H4 (cell line): ENCODE measurements at places on chromosomes 12 and 14. TPM values are rescaled to one million over a fixed set of nuclear protein-coding genes. Genes with fewer than 3 reads are reported as not detected.

GRCh38 chr12:14879222-14879933, 6.3 kb downstream of the MGP start:
- no peak for DNase-seq

ACVRL1 gene
- 4.1 and 4.8 TPM in 2 replicates for total RNA-seq

DNA sequence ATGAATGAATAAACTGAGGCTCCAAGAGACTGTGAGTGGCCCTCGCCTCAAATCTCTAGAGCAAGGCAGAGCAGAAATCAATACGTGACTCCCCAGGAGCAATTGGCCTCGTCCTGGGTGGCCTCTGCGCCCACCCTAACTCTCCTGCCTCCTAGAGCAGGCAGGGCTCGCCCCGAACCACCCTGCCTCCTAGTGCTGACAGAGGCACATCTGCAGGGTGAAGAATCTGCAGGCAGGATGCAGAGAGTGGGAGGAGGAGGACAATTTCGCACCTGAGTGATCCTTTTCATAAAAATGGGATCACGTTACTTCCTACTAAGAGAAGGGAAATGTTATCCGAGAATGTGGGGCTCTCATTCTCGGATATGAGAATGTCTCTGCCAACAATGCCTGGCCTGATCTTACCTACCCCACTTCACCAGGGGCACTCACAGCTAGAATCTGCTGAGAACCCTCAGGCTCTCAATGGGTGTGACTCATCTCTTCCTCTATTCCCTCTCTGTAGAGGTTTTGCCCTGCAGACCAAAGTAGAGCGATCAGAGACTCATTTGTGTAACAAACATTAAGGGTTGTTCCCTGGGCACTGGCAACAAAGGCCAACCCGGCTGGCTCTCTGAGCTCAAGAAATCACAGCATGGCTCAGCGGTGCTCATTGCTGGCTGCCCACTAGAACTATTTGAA, 61.7 kb upstream of the BCL2L14 start:
- DNase-seq = peak; percentile 93

- no peak for DNase-seq
Observed at GRCh38 chr12:52867152-52867551, 18.4 kb upstream of the KRT78 start.

- DNase-seq = peak; percentile 82
Observed at GRCh38 chr12:12870465-12870864, 20.9 kb upstream of the GPRC5A start.

DNA sequence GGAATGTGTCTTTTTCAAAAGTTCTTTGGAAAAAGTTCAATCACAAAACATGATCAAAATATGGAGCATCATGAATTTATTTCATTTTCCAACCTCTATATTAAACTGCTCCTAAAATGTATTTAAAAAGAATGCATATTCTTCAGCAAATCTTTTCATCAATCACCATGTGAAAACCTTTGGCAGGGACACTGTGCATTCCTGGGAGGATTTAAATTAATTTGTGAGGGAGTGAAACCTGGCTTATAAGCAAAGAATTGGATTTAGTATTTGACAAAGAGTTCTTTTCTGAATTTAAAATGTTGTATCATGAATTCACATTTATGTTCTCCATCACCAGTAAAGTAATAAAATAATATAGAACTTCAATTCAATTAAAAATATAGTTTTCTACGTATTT, 38.2 kb downstream of the PAWR start:
- no peak for DNase-seq

DNA sequence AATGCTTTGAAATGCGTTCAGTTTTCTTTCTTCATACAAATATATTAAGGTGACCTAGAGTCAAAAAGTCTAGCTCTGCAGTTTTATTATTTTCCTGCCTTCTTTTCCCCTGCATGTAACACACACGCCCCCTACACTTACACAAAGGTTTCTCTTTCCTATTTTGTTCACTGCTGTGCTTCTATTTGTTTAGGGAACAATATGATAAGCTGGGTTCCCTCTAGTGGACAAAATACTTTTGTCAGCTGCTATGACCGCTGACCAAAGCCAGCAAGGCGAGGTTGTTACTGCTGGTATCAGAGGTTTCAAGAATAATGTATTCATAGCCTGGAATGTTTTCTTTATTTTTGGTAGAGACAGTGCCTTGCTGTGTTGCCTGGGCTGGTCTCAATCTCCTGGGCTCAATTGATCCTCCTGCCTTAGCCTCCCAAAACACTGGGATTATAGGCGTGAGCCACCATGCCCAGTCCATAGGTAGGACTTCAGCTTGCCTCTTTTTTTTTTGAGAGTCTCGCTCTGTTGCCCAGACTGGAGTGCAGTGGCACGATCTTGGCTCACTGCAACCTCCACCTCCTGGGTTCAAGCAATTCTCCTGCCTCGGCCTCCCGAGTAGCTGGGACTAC, 33.4 kb downstream of the FNTB start:
- peak; percentile 68 for DNase-seq

DNA sequence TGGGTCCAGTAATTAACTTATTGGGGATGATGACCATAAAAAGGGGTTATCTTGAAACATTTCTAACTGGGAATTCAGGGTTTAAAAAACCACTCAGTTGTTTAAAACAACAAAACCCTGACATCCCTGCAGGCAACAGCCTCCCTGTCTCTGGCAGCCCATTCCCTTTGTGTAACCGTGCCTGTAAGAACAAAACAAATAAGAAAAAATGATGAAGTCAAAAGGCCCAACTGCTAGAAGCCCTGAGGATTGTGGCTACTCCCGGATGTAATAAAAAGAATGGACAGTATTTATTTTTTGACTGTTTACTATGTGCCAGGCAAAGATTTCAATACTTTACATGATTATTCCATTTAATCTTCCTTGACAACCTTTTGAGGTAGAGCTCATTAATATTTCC, 75.3 kb downstream of the TMCC3 start:
- DNase-seq = no peak

- DNase-seq = peak; percentile 42
Observed at GRCh38 chr12:6069437-6070093, 54.9 kb downstream of the VWF start.

GPR84 gene
- total RNA-seq = not detected in 2 replicates

PAX9 gene
- 4.6 and 5.2 TPM in 2 replicates for total RNA-seq

DNA sequence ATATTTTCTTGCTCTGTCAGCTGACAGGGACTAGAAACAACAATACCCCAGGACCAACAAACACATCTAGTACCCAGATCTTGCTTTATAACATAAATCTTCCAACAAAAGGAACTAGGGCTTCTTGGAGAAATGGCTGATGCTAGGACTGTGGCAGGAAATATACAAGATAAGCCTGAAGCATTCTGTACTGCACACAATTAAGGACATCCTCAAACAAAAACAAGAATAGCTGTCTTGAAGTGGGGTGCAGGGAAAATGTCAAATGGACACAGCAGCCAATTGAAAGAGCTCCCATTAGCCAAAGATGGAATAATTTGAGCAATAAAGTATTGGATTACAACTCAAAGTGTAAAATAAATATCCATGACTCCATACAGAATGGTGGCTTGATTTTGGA, 50.0 kb downstream of the LGMN start:
- DNase-seq = no peak

DNA sequence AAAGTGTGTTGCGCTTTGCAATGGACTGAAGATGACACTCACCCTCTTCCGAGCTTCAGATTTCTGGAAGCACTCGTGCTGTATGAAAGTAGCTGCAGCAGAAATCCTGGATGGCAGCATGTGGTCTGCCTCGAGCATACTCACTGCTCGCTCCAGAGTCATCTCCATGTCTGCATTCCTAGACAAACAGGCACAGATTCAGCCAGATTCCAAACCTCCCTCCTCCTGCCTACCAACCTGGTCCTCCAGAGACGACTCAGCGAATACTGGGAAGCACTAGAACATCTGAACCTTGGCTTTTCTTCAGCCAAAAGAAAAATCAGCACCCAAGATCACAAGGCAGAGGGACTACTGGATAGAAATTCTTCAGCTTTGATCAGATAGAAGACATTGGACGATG, 27.7 kb downstream of the PKP2 start:
- no peak for DNase-seq

GRCh38 chr12:5720381-5721005, 224.6 kb downstream of the ANO2 start:
- DNase-seq = no peak

GRCh38 chr12:121789800-121790728, 3.4 kb downstream of the RHOF start:
- DNase-seq = no peak

DNA sequence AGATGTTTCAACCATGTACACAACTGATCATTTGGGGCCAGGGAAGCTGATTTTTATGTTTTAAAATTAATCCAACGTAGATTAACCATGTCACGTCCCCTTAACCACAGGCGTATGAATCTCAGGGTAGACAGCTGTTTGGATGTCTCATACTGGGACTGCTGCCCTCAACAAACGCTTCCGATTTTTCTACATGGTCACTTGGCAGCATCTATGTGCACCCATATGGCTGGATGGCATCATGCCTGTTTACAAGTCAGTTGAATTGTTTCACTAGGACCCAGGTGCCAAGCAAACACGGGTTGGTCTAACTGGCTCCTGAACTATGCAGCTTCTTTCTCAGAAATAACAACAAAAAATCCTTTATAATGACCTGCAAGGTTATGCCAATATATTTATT, 393.8 kb downstream of the NPAS3 start:
- no peak for DNase-seq

GRCh38 chr14:72532686-72533454, 361.0 kb downstream of the DPF3 start:
- no peak for DNase-seq

CS gene
- 122 and 155 TPM in 2 replicates for total RNA-seq

STAC3 gene
- total RNA-seq = not detected in 2 replicates

DNA sequence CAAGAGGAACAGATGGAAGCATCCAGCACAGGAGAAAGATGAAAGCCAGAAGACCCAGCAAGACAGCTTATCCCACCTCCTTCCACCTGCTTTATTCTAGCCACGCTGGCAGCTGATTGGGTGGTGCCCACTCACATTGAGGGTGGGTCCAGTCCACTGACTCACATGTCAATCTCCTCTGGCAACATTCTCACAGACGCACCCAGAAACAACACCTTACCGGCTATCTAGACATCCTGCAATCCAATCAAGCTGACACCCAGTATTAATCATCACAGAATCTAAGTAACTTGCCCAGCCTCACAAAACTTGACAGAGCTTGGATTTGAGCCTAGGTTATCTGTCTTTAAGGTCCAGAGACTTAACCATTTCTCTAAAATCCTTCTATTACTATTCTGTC, 208.9 kb downstream of the PAH start:
- DNase-seq = no peak

GRCh38 chr14:24064091-24064795, 7.1 kb upstream of the CPNE6 start:
- DNase-seq = no peak

DNA sequence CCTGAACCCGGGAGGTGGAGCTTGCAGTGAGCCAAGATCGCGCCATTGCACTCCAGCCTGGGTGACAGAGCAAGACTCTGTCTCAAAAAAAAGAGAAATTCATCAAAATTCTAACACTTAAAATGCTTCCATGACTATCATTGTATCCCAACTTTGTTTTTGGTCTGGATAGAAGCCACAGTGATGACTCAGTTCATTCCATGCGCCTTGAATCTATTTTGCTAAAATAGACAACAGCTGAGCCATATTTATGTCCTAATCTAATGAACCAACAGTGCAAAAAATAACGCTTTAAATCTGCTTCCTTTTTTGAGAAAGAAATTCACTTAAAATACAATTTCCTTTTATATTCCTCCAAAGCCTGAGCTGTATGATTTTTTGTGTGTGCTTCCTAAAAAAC, 23.2 kb upstream of the BICD1 start:
- no peak for DNase-seq

SSPN gene
- 0.31 and 1.0 TPM in 2 replicates for total RNA-seq

DNA sequence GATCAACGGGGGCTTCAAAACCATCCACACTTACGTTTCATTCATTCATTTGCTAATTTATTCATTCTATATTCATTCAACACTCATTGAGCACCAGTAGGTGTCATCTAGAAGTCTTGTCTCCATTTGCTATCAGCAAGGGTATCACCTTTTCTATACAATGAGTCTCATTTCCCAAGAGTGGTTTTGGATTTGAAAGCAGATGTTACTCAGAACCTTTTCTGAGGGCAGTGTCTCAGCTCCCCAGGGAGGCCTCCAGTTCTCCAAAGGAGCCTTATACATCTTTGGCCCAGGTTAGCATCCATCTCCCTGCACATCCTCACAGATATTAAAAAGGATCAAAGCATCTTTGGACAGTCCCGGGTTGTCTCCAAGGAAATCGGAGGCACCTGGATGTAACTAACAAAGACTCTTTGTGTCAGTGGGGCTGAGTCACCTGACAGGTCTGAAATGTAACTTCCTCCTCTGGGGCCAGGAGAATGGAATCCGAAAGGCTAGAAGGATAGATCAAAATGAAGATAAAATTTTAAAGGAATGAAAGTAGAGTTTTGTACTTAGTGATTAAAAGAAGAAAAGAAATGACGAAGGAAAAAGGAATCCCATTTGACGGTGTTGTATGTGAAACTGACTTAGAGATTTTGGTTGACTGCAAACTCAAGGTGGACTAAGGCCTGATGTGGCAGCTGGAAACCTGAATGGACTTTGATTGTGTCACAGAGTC, 103.0 kb downstream of the VCPKMT start:
- no peak for DNase-seq

TNFRSF1A gene
- 320 and 327 TPM in 2 replicates for total RNA-seq

GRCh38 chr12:81809829-81810595, 50.9 kb upstream of the PPFIA2 start:
- DNase-seq = no peak

DENND5B gene
- total RNA-seq = 4.3 and 8.6 TPM in 2 replicates

APOF gene
- total RNA-seq = not detected in 2 replicates

IFNG gene
- total RNA-seq = not detected in 2 replicates

- DNase-seq = no peak
Observed at GRCh38 chr12:120964298-120964697, 14.0 kb upstream of the HNF1A start.

- DNase-seq = no peak
Observed at GRCh38 chr12:50119387-50119786, 7.4 kb downstream of the COX14 start.

- no peak for DNase-seq
Observed at GRCh38 chr12:61138415-61138759, 1121.8 kb upstream of the USP15 start.

- DNase-seq = no peak
Observed at GRCh38 chr14:54813081-54813480, 89.5 kb downstream of the GCH1 start.

DNA sequence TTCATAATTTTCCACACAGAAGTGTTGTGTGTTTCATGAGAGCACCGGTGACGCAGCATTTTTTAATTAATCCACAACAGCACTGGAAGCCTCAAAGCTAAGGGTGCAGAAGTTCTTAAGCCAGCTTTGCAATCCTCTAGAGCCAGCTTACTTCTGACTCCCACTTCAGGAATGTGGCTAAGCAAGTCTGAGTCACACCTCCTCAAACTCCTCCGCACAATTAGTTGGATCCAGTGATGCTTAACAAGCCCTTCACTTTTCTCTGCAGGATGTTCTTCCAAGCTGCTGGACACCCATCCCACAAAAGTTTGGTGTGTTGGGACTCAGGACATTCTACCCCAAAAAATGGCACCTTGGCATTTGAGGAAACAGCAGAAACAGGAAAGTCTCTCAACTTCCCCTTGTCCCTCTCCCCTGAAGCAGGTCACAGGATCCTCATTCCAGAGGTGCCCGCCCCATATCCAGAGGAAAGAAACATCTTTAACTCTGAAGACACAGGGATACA, 210.0 kb downstream of the PPM1H start:
- peak; percentile 91 for DNase-seq

TRPV4 gene
- 0.02 TPM in 1 of 2 replicates, not detected in the other for total RNA-seq

GRCh38 chr14:82029038-82029437, 495.4 kb upstream of the SEL1L start:
- DNase-seq = no peak
